Progenitor cell of endocrine pancreas (in vitro differentiated cells): ENCODE measurements at places on chromosomes 4 and X. TPM values are rescaled to one million over a fixed set of nuclear protein-coding genes. Genes with fewer than 3 reads are reported as not detected.

DNA sequence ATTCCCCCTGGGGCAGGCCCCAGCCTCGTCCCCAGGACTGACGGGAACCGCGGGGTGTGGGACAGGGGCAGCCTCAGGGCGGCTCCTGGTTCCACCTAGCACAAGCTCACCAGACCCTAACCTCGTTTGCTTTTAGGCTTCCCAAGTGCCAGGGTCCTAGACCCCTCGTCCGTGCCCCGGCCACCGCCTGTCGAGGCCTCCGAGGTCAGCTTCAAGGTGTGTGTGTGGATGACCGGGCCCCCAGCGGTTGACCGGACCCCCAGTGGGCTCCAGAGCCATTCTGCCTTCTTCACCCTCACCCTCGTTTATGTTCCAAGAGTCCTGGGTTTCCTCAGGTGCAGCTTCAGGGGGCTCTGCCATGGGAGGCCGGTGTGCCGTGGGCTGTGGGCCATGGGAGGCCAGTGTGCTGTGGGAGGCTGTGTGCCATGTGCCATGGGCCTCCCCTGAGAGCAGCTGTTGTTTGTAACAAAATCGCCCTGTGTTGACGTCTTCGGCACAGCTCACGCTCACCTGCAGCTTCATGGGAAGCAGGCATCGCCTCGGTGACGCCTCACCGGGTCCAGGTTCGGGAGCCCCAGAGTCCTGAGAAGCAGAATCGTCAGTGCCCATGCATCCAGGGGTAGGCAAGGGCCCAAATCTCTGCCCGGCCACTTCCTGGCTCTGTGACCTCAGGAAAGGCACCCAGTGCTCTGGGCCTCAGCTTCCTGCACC is 43.0 kb upstream of the HMX1 start:
- DNase-seq, result peak; percentile 6

DNA sequence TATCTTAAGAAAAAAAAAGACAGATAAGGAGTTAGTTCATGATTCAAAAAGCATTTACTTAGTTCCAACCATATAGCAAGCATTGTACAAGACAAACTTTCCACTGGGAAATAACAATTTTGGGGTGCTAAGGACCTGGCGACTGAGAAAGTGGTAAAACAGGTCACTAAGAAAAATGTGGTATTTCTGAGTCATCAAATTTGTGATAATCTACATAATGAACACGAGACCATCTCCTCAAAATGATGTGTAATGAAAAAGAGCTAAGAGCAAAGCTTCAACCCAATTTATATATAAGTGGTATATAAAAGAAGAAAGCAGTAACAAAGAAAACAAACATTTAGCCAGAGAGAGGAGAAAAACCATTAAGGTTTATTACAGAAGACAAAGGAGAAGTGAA is 72.3 kb downstream of the FBXW7 start:
- no peak for DNase-seq

- no peak for DNase-seq
These were observed 67.9 kb upstream of the ARX start for GRCh38 chrX:25083661-25084060.

GRCh38 chr4:137655302-137655701 is 123.0 kb upstream of the PCDH18 start:
- DNase-seq, result no peak

- no peak for DNase-seq
These were observed 5.1 kb downstream of the ELF4 start for GRCh38 chrX:130105244-130105643.

DNA sequence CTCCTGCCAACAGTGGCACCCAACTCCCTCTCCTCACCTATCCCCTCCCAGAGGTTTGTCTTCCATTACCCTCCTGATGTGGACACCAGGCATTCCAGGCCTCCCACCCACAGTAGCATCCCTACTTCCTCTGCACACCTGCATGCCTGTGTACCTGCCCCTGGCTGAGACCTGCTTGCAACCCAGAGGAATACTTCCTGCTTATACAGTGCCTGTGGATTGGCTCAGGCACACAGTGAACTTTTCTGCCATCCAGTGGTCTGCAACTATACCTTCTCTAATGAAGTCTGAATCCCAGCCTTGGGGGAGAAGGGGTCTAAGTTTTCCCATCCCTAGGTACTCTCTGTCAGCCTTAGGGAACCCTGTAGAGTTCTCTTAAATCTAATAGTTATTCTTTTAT is 169.9 kb downstream of the IQCM start:
- DNase-seq, result no peak

TKTL2 gene
- total RNA-seq, result not detected in 2 replicates
